ENCODE measurements at places on chromosomes 2 and 18.
A peak's percentile ranks its signal among the peaks of the same experiment; 100 is the strongest.

DNA sequence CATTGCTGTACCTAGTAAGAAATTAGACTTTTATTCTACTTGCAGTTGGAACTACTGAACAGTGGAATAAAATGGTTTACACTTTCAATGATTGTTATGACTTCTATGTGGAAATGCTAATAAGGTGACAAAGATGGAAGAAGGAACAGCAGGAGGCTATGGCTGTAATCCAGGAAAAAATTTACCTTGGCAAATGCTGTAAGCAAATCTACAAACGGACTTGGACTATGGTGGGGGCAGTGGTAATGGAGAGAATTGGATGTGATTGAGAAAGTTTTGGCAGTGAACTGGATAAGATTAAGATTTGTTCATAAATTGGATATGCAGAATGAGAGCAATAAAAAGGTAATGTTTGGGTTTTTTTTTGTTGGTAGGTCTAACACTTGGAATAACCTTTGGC is 111.0 kb upstream of the ERBB4 start:
- no peak for DNase-seq

DNA sequence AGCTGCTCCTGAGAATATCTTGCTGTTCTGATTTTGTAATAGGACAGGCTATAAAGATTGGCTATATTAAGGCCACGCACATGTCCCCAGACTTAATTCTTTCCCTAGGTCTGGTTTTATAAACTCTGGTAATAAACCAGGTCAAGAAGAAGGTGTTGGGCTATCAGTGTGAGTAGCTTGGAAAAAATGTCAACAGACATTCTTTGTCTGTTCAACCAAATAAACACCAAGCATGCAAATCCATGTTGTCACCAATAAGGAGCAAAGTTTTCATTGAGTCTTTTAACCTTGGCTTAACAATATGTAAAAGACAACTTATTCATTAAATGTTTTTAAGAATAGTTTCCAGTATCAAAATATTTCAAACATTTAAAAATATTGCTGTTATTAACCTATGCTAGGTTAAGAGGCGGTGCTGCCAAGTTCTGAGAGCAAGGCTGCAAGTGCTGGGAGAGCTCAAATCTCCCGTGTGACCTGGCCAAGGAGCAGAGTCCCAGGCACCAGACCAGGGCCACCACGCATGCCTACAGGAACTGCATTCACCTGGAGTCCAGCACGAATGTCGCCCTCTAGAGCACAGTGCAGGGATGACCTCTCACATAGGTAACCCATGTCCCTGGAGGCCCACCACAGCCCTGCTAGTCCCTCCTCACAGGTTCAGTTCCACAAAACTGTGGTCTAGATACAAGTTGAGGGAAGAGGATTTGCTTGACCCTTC is 120.5 kb upstream of the POU3F3 start:
- DNase-seq = no peak

DNA sequence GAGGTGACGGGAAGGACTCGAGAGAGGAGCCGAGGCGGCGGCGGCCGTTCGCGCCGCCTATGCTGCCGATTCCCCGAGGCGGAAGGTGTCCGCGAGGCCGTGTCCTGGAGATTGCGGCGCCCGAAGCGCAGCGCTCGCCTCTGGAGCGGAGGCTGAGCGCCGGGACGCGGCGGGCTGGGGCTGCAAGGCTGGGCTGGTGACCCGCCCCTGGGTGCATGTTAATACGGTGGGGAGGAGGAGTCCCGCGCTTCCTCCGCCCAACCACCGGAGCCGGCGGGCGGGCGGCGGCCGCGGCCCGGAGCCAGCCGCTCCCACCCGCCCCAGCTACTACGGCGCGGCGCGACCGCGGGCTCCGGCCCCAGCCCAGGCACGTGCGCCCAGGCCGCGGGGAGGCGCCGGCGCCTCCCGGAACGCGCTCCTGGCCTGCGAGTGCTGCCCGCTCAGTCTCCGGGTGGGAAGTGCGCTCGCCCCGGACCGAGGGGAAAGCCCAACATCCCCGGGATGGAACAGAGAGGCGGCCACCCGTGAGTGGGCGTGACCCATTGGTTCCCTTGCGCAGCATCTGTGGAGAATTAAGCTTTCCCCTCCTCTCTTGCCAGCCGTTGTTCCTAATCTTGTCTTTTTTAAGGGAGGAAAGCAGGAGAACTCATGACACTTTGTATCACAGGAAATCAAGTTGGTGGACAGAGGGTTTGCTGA is at the start of gene DLGAP1:
DLGAP1 (minus strand) TSS at position 195 of the 699 bp plus-strand sequence.
- peak; percentile 32 for DNase-seq

DNA sequence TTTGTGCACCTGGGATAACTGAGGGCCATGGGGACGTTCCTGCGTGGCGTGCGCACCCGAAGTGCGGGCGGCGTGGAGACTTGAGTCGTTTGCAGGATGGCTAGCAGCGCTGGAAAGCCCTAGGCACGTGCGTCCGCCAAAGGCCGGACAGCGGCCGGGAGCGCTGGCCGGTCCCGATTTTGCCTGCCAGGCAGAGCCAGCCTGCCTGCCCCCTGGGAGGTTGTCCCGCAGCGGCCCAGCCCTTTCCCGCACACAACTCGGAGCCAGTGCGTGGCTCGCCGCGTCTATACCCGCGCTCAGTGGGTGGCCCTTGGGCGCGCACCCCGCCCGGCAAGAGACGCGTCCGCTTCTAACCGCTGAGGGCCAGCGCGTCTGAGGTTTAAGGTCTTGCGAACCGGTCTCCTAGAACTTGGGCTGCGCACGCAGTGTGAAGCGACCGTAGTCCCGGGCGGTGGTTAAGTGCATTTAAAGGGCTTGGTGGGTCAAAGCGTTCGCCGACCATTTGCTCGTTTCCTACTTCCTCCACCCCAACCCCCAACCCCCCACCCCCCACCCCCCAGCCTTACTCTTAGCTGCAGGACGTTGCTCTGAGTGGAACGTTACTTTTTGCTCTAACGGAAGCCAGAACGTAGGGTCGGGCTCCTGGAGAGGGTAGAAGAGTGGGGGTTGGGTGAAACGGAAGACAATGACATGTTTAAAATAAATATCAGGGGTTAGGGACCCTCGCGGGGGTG is 627 bp downstream of the CDCA7 start:
- no peak for DNase-seq

GRCh38 chr18:39958876-39959275 is 1996.2 kb upstream of the PIK3C3 start:
- DNase-seq = no peak

Measured in caudate nucleus (tissue), 63 donors.